Right renal pelvis (tissue), 4 donors: ENCODE measurements at places on chromosomes 4 and X. TPM values are rescaled to one million over a fixed set of nuclear protein-coding genes. Genes with fewer than 3 reads are reported as not detected.

AREG gene
- polyA plus RNA-seq = not detected

FAM149A gene
- polyA plus RNA-seq = 63.5 TPM

UNC5C gene
- 42.9 TPM for polyA plus RNA-seq

ZCCHC18 gene
- polyA plus RNA-seq = 5.0 TPM

HSFX1 gene
- polyA plus RNA-seq = 2.1 TPM

GRCh38 chrX:128807367-128807766, 715.9 kb downstream of the SMARCA1 start:
- no peak for DNase-seq

DNA sequence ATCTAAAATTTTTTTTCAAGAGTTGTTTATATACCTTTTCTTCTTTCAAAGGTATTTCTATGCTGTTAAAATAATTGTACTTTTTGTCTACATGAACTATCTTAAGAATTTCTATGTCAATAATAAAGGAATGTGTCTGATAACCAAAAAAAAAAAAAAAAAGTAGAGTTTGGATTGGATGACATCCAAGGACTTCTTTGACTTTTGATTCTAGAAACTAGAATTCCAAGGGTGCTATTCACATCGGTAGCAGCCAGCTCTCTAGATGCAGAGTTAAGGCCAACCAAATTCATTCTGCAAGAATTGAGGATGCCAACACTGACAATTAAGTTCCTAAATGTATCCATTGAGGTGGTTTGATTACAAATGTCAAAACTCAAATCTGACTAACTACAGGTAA, 42.0 kb upstream of the PRKG2 start:
- DNase-seq = no peak

GRCh38 chrX:53085661-53086229, 3.6 kb downstream of the TSPYL2 start:
- DNase-seq = no peak

GRCh38 chr4:25702848-25703247, 47.2 kb downstream of the SLC34A2 start:
- no peak for DNase-seq

GRCh38 chr4:171025343-171025742, 787.9 kb upstream of the GALNTL6 start:
- DNase-seq = no peak

GRCh38 chr4:38547052-38547451, 116.9 kb upstream of the KLF3 start:
- no peak for DNase-seq

GRCh38 chrX:113950081-113950678, 633.7 kb upstream of the HTR2C start:
- no peak for DNase-seq

GRCh38 chrX:17414839-17415238, 39.8 kb downstream of the NHS start:
- DNase-seq = no peak

- peak; percentile 39 for DNase-seq
Observed at GRCh38 chr4:6641164-6641970, 882 bp downstream of the MRFAP1 start.
